ENCODE measurements at places on chromosomes 2 and 18. TPM values are rescaled to one million over a fixed set of nuclear protein-coding genes. Genes with fewer than 3 reads are reported as not detected.

Gene ERICH2
- total RNA-seq, result not detected

Gene MAB21L4
- not detected for total RNA-seq

Gene GREB1L
- not detected for total RNA-seq

Gene DYNAP
- not detected for total RNA-seq

Gene LAMA3
- 0.07 TPM for total RNA-seq

DNA sequence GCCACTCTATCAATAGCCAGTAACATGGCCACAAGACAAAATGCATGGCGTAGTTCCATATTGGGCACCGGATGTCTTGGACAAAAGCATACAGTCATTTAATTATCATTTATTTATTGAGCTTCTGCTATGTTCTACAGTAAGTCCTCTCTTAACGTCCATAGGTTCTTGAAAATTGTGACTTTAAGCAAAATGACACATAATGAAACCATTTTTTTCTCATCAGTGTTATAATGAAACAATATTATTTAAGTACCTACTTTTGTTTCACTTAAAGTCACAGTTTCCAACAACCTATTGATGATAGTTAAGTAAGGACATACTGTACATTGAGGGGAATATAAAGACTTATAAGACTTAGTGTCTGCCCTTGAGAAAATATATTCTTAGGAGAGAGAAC is 84.9 kb downstream of the XRCC5 start:
- no peak for DNase-seq

GRCh38 chr2:177553176-177553884 is 160.8 kb downstream of the AGPS start:
- peak; percentile 13 for DNase-seq

GRCh38 chr2:195395362-195395761 is 261.7 kb upstream of the SLC39A10 start:
- DNase-seq, result no peak
